Small intestine (tissue), 16 donors: ENCODE measurements at places on chromosomes 16 and 17.

GRCh38 chr16:67164599-67165061 is at the start of gene HSF4:
Gene HSF4, plus strand, starts transcription at chr16:67164745. Its CDS starts 67 bp downstream, at chr16:67164812.
- no peak within 1 kb of the TSS for H3K27ac ChIP-seq
- DNase-seq, result peak; percentile 71
- H3K4me3 ChIP-seq, result no peak within 1 kb of the TSS
- H3K36me3 ChIP-seq, result no peaks in the 10 kb centered on the region

- no peak overlapping the region for H3K27ac ChIP-seq
- H3K4me3 ChIP-seq, result no peak overlapping the region
- no peak for DNase-seq
- no peaks in the 10 kb centered on the region for H3K27me3 ChIP-seq
Observed at GRCh38 chr17:73616873-73617404, 27.3 kb downstream of the SDK2 start.

GRCh38 chr16:20871941-20872815 is 28.0 kb downstream of the DCUN1D3 start:
- H3K36me3 ChIP-seq, result peaks cover 13% of the 10 kb centered on the region
- no peak overlapping the region for H3K4me3 ChIP-seq
- DNase-seq, result no peak
- H3K27me3 ChIP-seq, result no peaks in the 10 kb centered on the region
- peaks cover 38% of the 10 kb centered on the region for H3K4me1 ChIP-seq

- peaks cover 12% of the 10 kb centered on the region for H3K4me1 ChIP-seq
- no peaks in the 10 kb centered on the region for H3K36me3 ChIP-seq
- no peak overlapping the region for H3K27ac ChIP-seq
- no peak for DNase-seq
- no peaks in the 10 kb centered on the region for H3K27me3 ChIP-seq
Observed at GRCh38 chr17:43690624-43691316, 29.0 kb upstream of the MEOX1 start.

- no peak for DNase-seq
- no peaks in the 10 kb centered on the region for H3K27me3 ChIP-seq
- H3K36me3 ChIP-seq, result no peaks in the 10 kb centered on the region
- H3K4me1 ChIP-seq, result peaks cover 8% of the 10 kb centered on the region
- H3K27ac ChIP-seq, result no peak overlapping the region
- H3K4me3 ChIP-seq, result no peak overlapping the region
Observed at GRCh38 chr16:75095204-75095621, 21.4 kb downstream of the LDHD start.

DNA sequence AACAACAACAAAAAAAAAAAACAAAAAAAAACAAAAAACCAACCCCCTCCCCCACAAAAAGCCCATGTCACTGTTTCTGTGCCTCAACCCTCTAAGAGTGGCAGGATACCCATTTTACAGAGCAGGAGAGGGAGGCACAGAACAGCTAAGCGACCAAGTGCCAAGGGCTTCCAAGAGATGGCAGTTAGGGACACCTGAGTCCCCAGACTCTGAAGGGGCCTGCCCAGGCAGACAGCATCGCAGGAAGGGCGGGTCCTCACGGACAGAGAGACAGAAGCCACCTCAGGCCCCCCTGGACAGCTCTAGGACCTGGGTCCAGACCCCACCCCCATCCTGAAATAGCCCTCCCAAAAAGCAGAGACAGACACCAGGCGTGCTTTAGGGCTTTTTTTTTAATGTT is 21.6 kb upstream of the CPSF4L start:
- no peak overlapping the region for H3K27ac ChIP-seq
- H3K4me3 ChIP-seq, result no peak overlapping the region
- H3K4me1 ChIP-seq, result peaks cover 3% of the 10 kb centered on the region
- no peaks in the 10 kb centered on the region for H3K36me3 ChIP-seq

DNA sequence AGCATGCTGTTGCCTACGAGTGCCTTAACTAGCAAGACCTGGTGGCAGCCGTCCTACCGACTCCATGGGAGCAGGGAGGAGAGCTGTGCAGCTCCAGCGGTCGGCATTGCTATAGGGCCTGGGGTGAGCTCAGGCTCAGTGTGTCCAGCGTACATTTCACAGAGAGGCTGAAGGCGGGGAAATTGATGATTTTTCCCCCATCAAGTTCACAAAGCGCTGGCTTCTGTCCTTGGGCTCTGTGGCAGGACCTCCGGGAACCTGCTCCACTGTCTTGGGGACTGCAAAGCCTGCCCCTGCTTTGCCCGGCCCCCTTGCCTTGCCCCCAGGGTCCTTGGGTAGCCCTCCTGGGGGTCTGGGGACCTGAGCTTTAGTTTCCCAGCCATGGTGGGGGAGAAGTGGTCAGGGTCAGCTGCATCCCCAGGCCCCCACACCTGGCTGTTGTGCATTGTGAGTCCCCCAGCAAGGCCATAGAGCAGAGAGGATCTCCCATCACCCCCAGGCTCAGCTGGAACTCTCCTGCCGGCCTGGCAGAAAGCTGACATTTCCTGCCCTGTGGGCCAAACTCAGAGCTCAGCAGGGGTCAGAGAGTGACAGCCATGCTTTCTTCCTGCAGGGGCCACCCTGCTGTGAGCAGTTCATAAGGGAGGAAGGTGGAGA is 3.9 kb upstream of the KCNJ18 start:
- H3K4me1 ChIP-seq, result no peaks in the 10 kb centered on the region
- no peak overlapping the region for H3K27ac ChIP-seq
- no peaks in the 10 kb centered on the region for H3K36me3 ChIP-seq
- no peak for DNase-seq

DNA sequence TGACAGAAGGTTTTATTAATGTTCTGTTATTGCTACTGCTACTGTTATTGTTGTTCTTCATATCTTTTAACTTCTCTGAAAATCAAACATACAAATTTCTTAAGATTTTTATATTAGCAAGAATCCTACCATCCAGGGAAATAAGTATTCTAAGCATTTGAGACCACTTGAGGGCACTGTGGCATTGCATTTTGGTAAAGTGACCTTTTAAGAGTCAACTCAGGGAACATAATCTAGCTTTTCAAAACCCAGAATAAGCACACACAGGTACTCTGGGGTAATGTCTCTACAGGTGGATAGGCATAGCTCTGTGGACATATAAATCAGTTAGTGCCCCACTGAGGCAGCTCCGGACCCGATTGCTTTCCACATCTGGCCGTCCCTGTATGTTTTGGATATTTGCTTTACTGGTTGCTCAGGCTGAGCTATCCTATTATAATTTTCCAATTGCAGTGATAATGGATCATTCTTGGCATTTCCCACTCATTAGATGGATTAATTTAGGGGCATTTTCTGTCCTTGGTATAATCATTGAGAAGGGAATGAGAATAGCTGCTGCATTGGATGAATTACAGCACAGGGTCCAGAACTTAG is 1425.1 kb upstream of the CDH8 start:
- no peaks in the 10 kb centered on the region for H3K36me3 ChIP-seq
- H3K27ac ChIP-seq, result no peak overlapping the region
- no peak overlapping the region for H3K4me3 ChIP-seq
- H3K4me1 ChIP-seq, result no peaks in the 10 kb centered on the region
- no peaks in the 10 kb centered on the region for H3K27me3 ChIP-seq

GRCh38 chr17:27368151-27368795 is 74.4 kb downstream of the WSB1 start:
- H3K4me1 ChIP-seq, result no peaks in the 10 kb centered on the region
- H3K27ac ChIP-seq, result no peak overlapping the region
- no peaks in the 10 kb centered on the region for H3K36me3 ChIP-seq
- DNase-seq, result no peak
- no peaks in the 10 kb centered on the region for H3K27me3 ChIP-seq

DNA sequence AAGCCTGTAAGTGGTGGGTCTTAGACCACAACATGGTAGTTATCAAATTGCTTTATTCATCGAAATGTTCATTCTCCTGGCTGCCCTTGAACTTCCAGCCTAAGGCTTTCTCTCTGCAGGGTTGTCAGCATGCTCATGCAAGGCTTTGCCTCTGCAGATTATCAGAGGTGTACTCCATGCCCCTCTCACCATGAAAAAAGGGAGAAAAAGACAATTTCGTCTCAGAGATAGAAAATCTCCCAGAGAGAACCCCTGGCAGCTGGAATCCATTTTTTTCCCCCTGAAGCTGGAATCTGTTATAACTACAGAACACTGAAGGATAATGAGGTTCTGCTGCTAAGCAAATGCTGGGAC is 33.9 kb upstream of the METTL9 start:
- no peak for DNase-seq
- H3K4me3 ChIP-seq, result no peak overlapping the region
- H3K27me3 ChIP-seq, result no peaks in the 10 kb centered on the region
- no peaks in the 10 kb centered on the region for H3K36me3 ChIP-seq
- no peaks in the 10 kb centered on the region for H3K4me1 ChIP-seq
